Omental fat pad (tissue), 4 donors: ENCODE measurements at places on chromosomes 12 and 14. TPM values are rescaled to one million over a fixed set of nuclear protein-coding genes. Genes with fewer than 3 reads are reported as not detected.

DNA sequence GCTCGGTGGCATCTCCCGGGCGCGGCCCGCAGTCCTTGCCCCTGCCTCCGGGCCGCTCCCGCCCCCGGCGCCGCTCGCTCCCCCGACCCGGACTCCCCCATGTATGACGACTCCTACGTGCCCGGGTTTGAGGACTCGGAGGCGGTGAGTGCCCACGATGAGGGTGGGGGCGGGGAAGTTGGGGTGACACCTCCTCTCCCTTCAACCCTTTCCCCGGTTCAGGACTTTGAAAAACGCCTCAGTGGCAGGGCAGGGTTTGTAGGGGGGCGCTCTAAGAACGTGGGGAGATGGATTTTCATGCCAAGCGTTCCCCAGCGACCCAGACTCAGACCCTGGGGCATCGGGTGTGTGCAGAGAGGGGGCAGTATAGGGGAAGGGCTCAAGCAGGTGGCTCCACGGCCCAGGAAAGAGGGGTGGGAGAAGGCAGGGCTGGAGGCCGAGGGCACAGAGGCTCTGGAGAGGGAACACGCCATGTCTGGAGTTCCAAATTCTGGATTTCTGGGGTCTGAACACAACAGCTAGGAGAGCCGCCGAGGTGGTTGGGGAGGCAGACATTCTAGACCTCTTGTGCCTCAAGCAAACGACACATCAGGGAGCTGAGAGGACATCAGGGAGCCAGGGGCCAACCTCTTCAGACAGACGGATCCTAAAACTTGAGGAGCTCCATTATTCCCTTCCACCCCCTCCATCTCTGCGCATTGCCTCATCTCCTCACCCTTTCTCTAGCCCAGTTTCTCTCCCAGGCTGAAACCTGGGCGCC lies 715 bp downstream of the CACNB3 start:
- no peak for DNase-seq

- DNase-seq: no peak
Measured at GRCh38 chr12:76240281-76240680, 107.9 kb downstream of the BBS10 start.

- no peak for DNase-seq
Measured at GRCh38 chr14:52012635-52013034, 23.3 kb downstream of the RTRAF start.

DNA sequence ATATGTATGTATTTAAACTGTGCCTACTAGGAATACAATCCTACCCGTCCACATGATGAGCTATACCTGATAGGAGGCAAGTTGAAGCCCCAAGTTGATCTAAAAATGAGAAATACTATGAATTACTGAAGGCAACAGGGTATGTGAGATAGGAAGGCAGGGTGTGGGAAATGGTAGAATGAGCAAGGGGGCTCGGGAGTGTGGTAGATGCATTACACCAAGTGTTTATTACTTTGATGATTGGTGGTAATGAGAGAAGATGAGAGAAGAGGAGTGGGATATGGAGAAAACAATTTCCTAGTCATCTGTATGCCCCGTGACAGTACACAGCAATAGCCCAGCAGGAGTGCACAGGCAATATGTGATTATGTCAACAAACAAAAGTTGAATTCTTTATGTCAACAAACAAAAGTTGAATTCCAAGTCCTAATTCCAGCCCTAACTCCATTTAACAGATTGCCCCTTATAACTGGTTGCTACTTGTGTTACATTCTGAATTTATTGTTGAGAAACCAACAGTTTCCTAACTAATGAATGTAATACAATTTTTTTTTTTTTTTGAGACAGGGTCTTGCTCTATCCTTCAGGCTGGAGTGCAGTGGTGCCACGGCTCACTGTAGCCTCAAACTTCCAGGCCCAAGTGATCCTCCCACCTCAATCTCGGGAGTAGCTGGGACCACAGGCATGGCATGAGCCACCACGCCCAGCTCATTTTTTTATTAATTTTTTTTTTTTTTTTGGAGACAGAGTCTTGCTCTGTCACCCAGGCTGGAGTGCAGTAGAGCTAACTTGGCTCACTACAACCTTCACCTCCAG lies 2.5 kb downstream of the LPCAT3 start:
- DNase-seq: no peak

- DNase-seq: no peak
Measured at GRCh38 chr12:92556141-92556540, 146.6 kb upstream of the PLEKHG7 start.

GRCh38 chr14:37642125-37642524 lies 46.7 kb downstream of the TTC6 start:
- no peak for DNase-seq

GRCh38 chr12:39892146-39892545 lies 213.7 kb downstream of the SLC2A13 start:
- no peak for DNase-seq

- no peak for DNase-seq
Measured at GRCh38 chr14:93975791-93976476, 436 bp downstream of the ASB2 start.

DNA sequence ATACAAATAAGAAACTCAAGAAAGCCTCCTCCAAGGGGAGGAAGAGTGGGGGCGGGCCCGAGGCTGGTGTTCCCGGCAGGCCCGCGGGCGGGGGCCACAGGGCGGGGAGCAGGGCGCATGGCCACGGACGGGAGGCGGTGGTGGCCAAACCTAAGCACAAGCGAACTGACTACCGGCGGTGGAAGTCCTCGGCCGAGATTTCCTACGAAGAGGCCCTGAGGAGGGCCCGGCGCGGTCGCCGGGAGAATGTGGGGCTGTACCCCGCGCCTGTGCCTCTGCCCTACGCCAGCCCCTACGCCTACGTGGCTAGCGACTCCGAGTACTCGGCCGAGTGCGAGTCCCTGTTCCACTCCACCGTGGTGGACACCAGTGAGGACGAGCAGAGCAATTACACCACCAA lies 8.7 kb downstream of the DACT1 start:
- DNase-seq: no peak

DNA sequence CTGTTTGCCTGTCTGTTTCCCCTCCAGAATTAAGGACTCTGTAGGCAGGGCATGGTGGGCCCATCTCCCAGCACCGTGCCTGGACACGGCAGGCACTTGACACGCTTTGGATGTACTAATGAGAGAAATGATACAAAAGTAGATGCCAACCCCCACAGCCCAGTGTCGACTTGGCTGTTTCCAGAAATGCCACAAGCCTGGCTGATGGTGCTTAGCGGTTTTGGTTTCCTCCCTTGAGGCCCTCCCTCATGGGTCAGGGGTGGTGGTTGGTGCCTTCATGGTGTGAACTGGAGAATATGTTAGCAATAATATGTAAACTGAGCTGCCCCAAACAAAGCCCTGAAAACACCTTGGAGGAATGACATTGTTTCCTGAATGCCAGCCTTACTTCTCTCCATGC lies 55.5 kb upstream of the ESRRB start:
- DNase-seq: no peak

- no peak for DNase-seq
Measured at GRCh38 chr12:24138041-24138440, 188.6 kb upstream of the SOX5 start.

DNA sequence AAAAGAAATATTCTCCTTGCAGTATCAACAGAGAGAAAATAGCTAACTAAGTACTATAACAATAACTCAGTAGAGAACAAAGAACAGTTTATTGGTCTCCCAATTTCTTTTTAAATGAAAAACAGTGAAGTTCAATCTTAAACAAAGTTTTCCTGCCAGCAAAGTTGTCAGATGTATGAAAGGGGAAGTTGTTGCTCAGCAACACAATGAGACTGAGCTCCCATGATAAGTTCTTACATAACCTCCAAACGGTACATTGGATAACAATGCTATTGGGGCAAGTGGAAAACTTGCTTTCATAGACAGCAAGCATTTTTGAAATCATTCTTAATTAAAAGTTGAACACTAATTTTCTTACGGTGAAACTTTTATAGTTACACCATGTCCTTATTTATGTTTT lies 94.9 kb downstream of the ALG10B start:
- no peak for DNase-seq

GRCh38 chr12:91179315-91179714 lies 3.3 kb downstream of the DCN start:
- DNase-seq: no peak

GRCh38 chr12:47156167-47156736 lies 76.5 kb upstream of the AMIGO2 start:
- no peak for DNase-seq

- no peak for DNase-seq
Measured at GRCh38 chr14:95052016-95052585, 105.2 kb downstream of the DICER1 start.

TTC7B gene
- 37.7 TPM for total RNA-seq

SELPLG gene
- 19.2 TPM for total RNA-seq

LRRIQ1 gene
- total RNA-seq: 1.4 TPM

CRIP1 gene
- total RNA-seq: 46.3 TPM
